ENCODE measurements at places on chromosomes 7 and 10.

DNA sequence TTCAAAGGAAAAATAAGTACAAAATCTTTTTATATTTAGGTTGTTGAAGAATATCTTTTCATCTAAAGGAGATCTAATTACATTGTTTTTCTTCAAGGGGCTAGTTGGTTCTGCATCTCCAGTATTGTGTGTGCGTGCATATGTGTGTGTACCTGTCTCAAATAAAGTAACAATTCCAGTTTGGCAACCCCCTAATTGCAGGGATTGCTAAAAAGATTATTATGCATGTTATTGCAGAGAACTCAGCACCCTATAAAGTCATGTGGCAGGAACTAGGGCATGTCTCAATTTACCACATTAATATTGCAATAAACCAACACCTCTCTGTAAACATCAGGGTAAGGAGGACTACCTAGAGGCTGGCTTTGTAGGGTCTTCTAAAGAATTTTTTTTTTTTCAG, 37.0 kb downstream of the MRPS33 start:
- no peak for DNase-seq

GRCh38 chr10:93752761-93753160, 5.0 kb upstream of the LGI1 start:
- peak; percentile 42 for DNase-seq

GRCh38 chr10:31942892-31943291, 14.3 kb upstream of the ARHGAP12 start:
- no peak for DNase-seq

GRCh38 chr7:25851332-25852210, 300.4 kb upstream of the NFE2L3 start:
- DNase-seq = peak; percentile 37

GRCh38 chr7:155402941-155403340, 55.0 kb upstream of the EN2 start:
- DNase-seq = no peak

DNA sequence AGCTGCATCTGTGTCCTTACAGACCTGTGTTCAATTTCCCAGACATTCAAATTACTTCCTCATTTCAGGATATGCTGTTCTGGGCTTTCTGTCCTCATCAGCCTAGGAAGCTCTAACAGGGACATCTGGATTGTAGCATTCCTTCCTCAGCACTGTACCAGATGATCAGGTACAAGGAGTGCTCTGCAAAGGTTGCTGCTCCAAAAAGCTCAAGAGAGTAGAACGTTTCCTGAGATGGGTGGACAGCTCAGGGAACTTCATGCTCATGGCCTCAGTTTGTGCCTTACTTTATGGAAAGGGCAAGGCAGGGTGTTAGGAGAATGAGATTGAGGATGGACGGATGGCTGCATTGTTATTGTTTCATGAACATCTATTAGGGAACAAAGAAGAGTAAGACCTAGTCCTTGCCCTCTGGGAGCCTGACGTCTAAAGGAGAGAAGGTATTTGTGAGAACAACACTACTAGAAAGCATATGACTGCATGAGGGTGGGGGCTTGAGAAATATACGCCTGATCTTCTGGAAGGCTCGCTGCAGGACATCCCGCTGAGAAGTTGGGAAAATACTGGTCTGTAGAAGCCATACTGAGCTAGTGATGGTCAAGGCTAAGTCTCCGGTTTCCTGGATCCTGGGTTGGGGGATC, 10.5 kb upstream of the ZNF212 start:
- no peak for DNase-seq

GRCh38 chr7:336810-337566, 47.0 kb downstream of the FOXL3 start:
- DNase-seq = no peak

DNA sequence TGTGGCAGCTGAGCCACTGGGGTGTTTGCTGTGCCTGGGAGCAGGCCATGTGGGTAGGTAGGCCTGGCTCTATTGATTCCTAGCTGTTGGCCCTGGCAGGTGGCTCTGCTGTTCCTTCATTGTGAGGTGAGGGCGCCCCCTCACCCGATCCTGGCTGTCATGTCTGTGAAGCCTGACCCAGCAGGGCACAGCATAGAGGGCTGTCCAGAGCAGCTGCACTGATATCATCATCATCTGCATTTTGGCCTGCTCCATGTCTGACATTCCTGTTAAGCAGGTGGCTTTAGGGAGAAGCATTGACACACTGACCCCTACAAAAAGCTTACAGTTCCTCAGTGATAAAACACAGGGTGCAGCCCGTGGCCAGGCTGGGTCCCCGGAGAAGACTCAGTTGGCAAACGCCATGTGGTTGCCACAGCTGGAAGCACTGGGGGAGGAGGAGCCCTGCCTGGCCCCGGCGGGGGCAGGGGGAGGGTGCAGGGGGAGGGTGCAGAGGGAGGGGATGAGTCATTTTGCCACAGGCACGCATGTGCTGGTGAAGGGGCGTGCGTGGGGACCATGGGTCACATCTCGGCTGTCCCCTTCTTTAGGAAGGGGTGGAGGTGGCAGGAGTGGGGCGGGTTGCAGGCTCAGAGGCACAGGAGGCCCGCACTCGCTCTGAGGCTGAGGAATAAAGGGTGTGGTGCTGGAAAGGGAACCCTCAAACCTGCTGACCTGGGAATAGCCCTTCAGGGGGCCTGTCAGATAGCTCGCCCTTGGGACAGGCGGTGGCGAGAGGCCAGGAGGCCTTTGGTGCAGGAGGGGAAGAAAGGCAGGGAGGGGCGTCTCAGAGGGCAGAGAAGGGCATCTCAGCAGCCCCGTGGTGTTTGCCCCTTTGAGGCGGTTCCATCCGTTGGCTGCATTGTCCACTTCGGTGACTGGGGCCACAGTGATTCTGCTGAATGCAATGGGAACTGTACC, 31.6 kb downstream of the IKZF1 start:
- peak; percentile 15 for DNase-seq

DNA sequence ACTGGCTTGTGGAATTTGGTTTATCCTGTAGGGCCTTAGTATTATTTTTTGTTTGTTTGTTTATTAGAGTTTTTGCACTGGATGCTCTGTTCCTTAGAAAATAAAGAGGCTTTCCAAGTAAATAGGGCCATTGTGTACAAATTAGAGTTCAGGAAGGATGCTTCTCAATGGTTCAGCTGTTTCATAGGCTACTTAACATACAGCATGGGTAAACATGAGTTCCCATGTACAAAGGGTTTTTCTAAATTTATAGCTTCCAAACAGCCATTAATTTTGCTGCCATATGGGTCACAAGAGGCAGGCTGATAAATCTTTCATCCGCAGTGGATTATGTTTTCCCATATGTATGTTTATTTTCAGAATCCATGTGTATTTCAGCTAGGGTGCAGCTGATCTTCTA, 121.6 kb upstream of the WDR11 start:
- DNase-seq = no peak

DNA sequence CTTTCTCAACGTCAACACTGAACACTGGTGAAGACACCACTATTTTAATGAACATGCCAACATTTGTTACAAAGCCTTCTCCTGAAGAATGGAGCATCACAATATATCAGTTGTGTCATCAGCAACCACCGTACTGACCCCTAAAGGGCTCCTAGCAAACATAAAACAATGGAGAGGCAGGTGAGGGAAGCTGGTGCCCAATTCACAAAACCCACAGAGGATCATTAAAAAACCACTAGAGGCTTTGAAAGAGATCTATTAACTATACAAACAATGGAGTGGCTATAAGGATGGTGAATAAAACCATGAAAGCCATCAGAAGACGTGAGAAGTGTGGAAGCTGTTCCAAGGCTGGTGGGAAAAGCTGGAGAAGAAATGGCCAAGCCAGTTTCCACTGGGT, 150.8 kb downstream of the FAM107B start:
- DNase-seq = no peak

GRCh38 chr10:76428551-76429367, 997.3 kb downstream of the LRMDA start:
- DNase-seq = no peak

DNA sequence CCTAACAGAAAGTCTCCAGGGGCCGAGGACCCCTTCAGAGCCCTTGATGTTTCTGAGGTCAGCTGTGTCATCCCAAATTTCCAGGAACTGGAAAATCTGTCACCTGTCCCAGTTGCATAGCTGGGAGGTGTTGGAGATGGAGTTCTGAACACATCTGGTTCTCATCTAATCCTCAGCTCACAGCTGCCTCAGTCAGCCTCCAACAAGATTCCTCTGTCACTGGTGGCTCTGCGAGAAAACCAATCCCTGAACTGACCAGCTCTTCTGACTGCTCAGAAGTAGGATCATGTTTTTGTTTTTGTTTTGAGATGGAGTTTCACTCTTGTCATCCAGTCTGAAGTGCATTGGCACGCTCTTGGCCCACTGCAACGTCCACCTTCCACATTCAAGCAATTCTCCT, 37.6 kb upstream of the MYL10 start:
- DNase-seq = no peak

- DNase-seq = no peak
These were observed 16.0 kb upstream of the SLC29A3 start for GRCh38 chr10:71302874-71303568.

DNA sequence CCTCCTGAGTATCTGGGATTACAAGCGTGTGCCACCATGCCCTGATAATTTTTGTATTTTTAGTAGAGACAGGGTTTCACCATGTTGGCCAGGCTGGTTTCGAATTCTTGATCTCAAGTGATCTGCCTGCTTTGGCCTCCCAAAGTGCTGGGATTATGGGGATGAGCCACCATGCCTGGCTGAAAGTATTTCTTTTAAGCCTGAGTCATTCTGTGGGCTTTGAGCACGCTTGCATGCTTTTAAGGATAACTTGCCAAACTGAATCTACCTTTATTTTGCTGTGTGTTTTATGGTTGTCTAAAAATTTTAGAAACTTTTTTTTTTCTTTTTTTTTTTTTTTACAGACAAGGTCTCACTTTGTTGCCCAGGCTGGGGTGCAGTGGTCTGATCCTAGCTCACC, 33.2 kb downstream of the CNNM2 start:
- no peak for DNase-seq

DNA sequence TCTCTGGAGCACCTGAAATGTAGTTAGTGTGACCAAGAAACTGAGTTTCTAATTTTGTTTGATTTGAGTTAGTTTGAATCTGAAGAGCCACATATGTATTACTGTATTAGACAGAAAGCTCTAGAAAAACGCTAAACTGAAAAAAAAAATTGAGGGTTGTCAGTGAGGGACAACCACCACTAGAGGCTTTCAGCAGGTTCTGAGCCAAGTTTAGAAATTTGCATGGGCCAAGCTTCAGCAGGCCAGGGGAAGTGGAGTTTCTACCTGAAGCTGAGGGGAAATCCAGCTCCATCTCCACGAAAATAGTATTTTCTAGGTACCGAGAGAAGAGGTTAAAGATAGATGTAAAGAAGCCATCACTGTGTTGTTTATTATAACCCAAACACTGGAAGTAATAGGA, 77.9 kb upstream of the PLXNA4 start:
- no peak for DNase-seq

- DNase-seq = no peak
These were observed 13.0 kb downstream of the AQP1 start for GRCh38 chr7:30924624-30925023.

GRCh38 chr7:142711746-142712616, 37.3 kb upstream of the PRSS1 start:
- DNase-seq = no peak

DNA sequence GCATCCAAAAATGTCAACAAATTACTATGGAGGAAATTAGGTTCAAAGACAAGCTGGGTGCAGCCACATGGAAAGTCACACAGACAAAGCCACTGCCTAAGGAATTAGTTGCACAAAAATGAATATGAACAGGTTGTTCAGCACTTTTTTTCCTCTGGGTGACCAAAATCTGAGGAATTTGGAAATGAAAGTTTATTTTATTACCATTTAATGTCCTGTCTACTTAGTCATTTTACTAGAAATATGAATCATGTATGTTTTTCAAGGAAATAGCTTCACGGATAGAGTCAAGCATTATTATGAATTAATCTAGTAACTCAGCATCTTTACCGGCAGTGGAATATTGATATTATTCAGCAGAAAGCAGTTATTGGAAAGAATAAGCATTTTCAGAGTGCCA, 106.3 kb downstream of the ANK3 start:
- no peak for DNase-seq

DNA sequence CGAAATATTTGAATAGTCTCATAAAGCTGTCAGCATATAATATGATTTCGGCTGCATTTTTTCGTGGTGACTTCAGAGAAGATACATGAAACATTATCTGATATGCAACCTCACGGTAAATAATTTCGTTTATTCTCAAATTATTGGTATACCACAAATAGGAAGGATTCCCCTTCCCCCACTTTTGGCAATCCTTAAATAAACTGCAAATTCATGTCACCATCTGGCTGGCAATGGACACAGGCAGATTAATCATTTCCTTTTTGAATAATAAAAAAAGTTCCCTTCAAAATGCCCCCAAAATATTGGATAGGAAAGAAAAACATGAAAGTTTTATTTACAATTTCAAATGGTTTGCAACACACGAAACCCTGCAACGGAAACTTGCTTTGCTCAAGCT, 234.5 kb upstream of the MEOX2 start:
- DNase-seq = no peak

DNA sequence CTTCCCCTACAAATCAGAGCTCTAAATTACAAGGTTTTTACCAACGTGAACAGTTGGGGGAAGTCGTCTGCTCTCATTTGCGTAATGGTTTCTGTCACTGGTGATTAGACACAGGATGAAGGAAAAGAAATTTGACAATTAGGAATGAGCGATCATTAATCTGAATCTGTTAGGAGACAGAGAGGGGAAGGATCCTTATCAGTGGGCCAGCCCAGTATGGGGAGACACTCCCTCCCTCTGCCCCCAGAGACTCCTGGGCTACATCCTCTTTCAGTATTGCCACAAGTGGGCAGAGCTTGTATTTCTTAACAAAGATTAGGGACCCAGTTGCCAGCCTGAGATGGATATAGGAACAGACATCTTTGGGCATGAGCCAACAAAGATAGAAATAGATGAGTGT, 15.5 kb downstream of the HIF1AN start:
- DNase-seq = no peak

DNA sequence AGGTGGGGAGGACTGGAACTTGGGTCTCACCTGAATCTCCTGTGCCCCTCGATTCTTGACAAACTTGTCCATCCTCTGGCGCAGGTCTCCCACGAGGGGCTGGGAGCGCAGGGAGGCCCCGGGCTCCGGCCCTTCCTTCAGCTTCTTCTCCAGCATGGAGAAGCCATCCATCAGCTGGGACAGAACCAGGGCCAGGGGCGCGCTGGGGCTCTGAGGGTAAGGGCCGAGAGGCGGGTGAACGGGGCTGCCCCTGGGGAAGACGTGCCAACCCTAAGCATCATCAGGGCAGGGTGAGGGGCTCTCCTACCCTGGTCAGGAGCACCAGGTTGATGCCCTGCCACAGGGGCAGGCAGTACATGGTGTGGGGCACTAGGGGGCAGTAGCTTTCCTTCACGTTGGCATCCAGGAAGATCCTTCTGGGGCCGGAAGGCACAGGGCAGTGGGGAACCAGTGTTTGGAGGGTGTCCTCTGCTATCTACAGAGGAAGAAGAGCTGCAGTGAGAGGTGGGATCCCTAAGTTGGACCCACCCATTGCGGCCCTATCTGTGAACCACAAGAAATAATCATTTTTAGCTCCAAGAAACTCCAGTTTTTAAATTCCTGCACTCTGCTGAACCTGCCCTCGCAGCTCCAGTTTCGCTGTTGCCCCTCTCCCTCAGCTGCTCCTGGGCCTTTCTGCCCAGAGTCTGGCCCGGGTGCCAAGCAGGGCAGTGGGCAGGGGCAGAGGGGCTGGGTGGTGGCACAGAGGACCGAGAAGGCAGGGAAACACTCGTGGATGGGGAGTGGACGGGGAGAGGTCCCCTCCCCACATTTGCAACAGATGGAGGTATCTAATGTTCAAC, 10.8 kb upstream of the PYROXD2 start:
- DNase-seq = peak; percentile 26

GRCh38 chr7:39453743-39454355, 112.4 kb upstream of the YAE1 start:
- no peak for DNase-seq

GRCh38 chr7:33044986-33045385, 17.6 kb downstream of the NT5C3A start:
- DNase-seq = no peak

Data from T1000 (cell line).